Foreskin keratinocyte (primary cell): ENCODE measurements at places on chromosomes 6 and 20. TPM values are rescaled to one million over a fixed set of nuclear protein-coding genes. Genes with fewer than 3 reads are reported as not detected.

DNA sequence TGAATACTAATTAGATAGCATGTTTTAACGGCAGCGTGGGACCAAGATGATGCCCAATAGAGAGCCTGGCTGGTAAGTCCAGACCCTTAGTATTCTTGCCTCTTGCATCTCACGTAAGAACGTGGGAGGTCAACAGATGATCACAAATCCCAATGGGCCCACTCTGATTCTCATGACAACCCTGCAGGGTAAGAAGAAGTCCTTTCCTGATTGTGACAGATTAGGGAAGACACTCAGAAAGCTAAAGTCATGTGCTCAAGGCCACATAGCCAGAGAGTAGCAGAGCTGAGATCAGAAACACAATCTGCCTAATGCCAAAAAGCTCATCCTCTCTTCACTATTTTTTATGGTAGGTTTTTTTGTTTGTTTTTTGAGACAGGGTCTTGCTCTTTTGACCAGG, 103.8 kb downstream of the RALGAPA2 start:
- DNase-seq, result no peak

- DNase-seq, result no peak
Observed at GRCh38 chr20:37839432-37839827, 63.5 kb upstream of the VSTM2L start.

- DNase-seq, result no peak
Observed at GRCh38 chr20:23164176-23164601, 78.1 kb upstream of the CD93 start.

Gene TMEM74B
- polyA plus RNA-seq, result 0.17 and 0.22 TPM in 2 replicates
